ENCODE measurements at places on chromosomes 12 and 14.

- DNase-seq = no peak
These were observed 98.9 kb upstream of the EGLN3 start for GRCh38 chr14:34049790-34050189.

GRCh38 chr12:82357845-82358199 is 365 bp downstream of the CCDC59 start:
- no peak for DNase-seq

DNA sequence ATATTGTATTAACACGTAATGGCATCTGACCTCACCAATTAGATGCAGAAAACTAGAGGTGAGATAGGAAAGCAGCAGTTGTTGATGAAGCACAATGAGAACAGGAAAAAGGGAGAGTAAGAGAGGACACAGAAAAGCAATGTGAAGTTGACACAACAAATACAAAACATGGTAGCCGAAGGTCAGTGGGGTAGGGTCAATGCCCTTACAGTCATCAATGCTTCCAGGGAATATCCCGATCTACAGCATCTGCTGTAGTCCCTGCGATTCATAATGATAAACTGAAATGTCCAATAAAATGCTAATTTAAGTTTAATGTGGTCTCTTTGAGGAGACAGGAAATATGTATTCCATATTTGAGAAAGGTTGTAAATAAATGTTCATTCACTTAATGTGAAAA is 2.9 kb upstream of the COL2A1 start:
- DNase-seq = no peak

- no peak for DNase-seq
These were observed 4.8 kb downstream of the TOGARAM1 start for GRCh38 chr14:44966601-44967336.

GRCh38 chr12:33116284-33116683 is 219.7 kb upstream of the PKP2 start:
- no peak for DNase-seq

DNA sequence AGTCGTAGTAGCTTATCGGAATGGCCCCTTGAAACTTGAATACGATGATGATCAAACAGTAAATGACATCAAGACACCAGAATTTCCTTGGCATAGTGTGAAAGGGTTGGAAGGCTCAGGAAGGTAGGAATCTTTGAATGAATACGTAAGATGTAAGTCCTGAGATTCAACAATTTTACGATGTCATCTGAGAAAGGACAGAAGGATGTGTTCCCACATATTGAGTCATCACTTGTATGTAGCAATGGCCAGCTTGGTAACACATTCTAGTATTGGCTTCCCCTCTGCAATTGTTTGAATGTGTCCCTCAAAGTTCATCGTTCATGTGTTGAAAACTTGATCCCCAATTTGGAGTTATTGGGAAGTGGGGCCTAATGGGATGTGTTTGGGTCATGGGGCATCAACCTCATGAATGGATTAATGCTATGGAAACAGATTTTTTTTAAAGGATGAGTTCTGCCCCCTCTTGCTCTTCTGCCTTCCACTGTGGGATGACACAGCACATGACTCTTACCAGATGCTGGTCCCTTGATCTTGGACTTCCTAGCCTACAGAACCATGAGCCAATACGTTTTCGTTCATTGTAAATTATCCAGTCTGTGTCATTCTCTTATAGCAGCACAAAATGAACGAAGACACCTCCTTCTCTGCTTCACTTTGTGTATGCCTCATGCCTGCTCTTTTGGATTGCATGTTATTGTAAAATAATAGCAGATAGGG is 284.6 kb downstream of the BCAT1 start:
- DNase-seq = no peak

- DNase-seq = no peak
These were observed 10.5 kb upstream of the SMCO2 start for GRCh38 chr12:27436029-27436428.

- DNase-seq = no peak
These were observed 110.9 kb downstream of the PAH start for GRCh38 chr12:102806110-102806509.
